Adrenal gland (tissue), 19 donors: ENCODE measurements at places on chromosomes 7 and 10. TPM values are rescaled to one million over a fixed set of nuclear protein-coding genes. Genes with fewer than 3 reads are reported as not detected.

DNA sequence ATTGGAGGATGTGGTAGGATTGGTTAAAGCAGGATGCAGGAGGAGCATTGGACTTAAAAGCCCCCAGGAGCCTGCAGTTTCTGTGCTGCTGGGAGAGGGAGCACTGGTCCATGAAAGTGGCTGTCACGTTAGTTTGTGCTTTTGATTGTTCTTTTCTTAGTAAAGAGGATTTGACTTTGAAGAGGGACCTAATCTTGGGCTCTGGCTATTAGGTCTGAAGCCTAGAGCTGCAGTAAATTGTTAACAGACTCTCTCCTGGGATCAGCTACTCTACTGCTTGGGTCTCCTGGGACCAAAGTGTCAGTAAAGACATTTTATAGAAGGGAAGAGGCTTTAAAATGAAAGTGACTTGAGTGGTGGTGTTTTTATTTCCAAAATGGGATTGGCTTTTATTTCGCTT lies 3.7 kb downstream of the ZFYVE27 start:
- H3K36me3 ChIP-seq: no peaks in the 10 kb centered on the region
- H3K4me3 ChIP-seq: no peak overlapping the region
- DNase-seq: no peak
- H3K27ac ChIP-seq: no peak overlapping the region

DNA sequence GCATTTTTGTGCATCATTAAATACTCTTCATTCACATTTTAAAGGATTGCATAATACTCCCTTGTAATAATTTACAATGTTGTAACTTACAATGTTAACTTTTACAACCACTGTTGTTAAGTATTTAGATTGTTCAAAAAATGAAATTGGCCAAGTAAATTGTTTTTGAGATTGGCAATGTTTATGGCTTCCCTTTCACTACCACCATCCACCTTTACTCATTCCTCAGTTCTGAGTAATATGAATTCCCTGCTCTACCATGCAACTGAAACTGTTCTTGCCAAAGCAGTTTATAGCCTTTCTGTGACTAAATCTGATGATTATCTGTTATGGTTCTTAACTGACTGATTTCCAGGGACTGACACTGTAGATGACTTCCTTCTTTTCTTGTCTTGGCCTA lies 80.5 kb upstream of the TMEM106B start:
- no peaks in the 10 kb centered on the region for H3K27me3 ChIP-seq
- DNase-seq: no peak
- H3K4me1 ChIP-seq: no peaks in the 10 kb centered on the region
- no peak overlapping the region for H3K4me3 ChIP-seq

GRCh38 chr7:148918058-148918596 lies 34.0 kb upstream of the EZH2 start:
- H3K27ac ChIP-seq: no peak overlapping the region
- no peak for DNase-seq
- no peaks in the 10 kb centered on the region for H3K36me3 ChIP-seq
- peaks cover 5% of the 10 kb centered on the region for H3K4me1 ChIP-seq
- H3K27me3 ChIP-seq: no peaks in the 10 kb centered on the region

DNA sequence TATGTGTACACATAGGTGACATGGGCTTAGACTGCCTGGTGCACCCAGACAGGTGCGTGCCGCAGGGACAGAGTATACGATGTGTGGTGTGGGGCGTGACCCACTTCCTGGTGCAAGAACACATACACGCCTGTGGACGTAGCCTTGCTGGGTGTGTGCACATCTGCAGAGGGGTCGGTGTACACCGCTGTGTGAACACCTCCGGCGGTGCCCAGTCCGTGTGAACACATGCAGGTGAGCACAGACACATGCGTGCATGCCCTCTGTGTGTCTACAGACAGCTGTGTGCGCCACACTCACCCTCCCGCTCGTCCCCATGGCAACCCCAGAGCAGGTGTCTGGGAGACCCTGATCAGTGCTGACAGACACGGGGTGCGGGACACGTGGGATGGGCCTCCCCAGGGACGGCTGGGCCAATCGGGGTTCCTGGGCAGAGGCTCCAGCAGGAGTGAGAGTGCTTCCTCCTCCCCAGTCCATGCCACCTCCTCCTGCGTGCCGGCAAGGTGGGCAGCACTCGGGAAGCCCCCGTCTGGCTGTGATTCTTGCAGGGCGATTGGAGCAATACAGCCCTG lies 23.4 kb downstream of the ELFN1 start:
- peak overlapping the region; percentile 21 for H3K27ac ChIP-seq
- no peaks in the 10 kb centered on the region for H3K36me3 ChIP-seq
- no peaks in the 10 kb centered on the region for H3K4me1 ChIP-seq
- peaks cover 7% of the 10 kb centered on the region for H3K27me3 ChIP-seq
- peak; percentile 15 for DNase-seq
- H3K4me3 ChIP-seq: no peak overlapping the region

GRCh38 chr10:31083765-31084184 lies 52.1 kb upstream of the ZNF438 start:
- no peak overlapping the region for H3K27ac ChIP-seq
- H3K36me3 ChIP-seq: no peaks in the 10 kb centered on the region
- H3K27me3 ChIP-seq: no peaks in the 10 kb centered on the region

DNA sequence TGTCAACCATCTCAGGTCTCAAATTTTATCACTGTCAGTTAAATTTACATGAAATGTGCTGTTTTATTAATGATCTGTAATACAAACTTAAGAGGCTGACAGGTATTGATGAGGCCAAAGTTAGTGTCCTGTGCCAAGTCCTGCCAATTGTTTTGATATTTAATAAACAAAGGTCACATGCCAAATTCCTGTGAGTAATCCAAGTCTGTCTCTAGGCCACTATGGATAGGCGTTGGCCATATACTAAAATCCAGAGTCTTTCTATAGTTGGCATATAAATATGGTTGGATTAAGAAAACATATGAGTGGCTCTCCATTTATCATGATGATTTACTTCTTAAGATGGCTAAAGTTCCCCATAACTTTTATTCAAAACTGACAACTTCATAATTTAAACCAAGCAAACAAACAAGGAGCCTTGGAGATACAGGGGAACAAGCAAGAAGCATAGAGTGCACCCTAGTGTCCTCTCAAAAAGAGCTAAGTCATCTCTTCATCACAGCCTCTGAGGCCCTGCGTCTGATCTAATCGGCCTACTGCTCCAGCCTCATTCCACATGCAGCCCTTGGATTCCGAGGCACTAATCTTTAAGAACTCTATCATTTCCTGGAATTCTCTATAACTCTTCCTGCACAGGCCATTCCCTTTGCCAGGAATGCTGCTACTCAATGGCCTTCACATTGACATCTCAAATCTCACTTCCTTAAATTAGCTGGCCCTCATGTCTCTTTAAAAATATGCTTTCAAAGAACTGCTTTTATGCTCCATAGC lies 32.7 kb upstream of the NRCAM start:
- no peak overlapping the region for H3K4me3 ChIP-seq
- peaks cover 15% of the 10 kb centered on the region for H3K36me3 ChIP-seq
- H3K4me1 ChIP-seq: no peaks in the 10 kb centered on the region
- H3K27ac ChIP-seq: no peak overlapping the region

DNA sequence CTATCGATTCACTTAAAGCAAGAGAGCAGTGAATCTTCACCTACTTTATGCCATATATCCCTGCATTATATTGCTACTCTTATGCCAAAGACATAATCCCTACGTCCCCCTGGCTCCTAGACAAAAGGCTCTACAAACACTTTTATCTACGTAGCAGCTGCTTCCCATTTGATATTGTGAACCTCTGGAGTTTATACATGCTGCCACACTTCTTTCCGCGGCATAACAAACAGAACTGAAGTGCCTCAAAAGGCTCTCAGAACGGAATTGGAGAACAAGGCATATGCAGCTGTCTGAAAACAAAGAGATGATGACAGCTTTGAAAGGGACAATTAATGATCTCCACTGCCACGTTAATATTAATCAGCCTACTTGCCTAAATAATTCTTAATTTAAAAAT lies 985.6 kb upstream of the LRRN3 start:
- DNase-seq: no peak
- no peaks in the 10 kb centered on the region for H3K36me3 ChIP-seq
- H3K27ac ChIP-seq: no peak overlapping the region
- no peaks in the 10 kb centered on the region for H3K4me1 ChIP-seq
- no peaks in the 10 kb centered on the region for H3K27me3 ChIP-seq

GRCh38 chr7:10707519-10707918 lies 266.2 kb upstream of the PHF14 start:
- H3K4me1 ChIP-seq: no peaks in the 10 kb centered on the region
- no peak for DNase-seq
- no peaks in the 10 kb centered on the region for H3K27me3 ChIP-seq

Gene ASB4
- total RNA-seq: 86.7 TPM

Gene DYNC1I1
- total RNA-seq: 2.4 TPM

Gene RPEL1
- total RNA-seq: not detected
